ENCODE measurements at places on chromosomes 12 and 14.

GRCh38 chr12:89370850-89371249 lies 18.5 kb upstream of the DUSP6 start:
- DNase-seq: no peak

DNA sequence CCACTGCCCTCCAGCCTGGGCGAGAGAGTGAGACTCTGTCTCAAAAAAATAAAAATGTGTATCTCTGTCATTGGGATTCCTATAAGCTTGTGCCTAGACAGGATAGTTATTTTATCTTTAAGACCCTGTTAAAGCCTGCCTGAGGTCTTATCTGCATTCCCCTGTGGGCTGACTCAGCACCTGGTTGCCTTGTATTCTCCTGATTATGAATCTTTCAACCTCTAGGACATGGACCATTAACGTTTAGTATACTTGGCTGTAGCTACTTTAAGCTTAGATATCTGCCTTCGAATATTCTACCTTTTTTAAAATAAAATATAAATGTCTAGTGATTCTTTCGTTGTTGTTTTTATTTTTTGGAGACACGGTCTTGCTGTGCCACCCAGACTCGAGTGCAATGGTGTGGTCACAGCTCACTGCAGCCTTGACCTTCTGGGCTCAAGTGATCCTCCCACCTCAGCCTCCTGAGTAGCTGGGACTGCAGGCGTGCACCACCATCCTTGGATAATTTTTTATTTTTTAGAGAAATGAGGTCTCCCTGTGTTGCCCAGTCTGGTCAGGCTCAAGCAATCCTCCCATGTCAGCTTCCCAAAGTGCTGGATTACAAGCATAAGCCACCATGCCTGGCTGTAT lies 41.3 kb downstream of the RESF1 start:
- DNase-seq: no peak

- DNase-seq: no peak
Observed at GRCh38 chr12:51692016-51692415, 101.0 kb downstream of the SCN8A start.

- DNase-seq: no peak
Observed at GRCh38 chr14:55893705-55894104, 224.5 kb upstream of the PELI2 start.

- DNase-seq: no peak
Observed at GRCh38 chr14:93716002-93716745, 72.1 kb downstream of the PRIMA1 start.

DNA sequence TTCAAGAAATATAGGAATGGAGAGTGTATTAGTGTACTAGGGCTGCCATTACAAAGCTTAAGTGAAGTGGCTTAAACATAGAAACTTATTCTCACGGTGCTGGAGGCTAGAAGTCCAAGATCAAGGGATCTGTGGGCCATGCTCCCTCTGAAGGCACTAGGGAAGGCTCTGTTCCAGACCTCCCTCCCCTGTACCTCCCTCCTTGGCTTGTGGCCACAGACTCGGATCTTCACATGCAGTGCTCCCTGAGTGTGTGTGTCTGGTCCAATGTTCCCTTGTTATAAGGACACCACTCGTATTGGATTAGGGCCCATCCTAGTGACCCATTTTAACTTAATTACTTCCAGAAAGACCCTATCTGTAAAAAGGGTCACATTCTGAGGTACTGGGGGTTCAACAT lies 225.6 kb downstream of the VRK1 start:
- no peak for DNase-seq

DNA sequence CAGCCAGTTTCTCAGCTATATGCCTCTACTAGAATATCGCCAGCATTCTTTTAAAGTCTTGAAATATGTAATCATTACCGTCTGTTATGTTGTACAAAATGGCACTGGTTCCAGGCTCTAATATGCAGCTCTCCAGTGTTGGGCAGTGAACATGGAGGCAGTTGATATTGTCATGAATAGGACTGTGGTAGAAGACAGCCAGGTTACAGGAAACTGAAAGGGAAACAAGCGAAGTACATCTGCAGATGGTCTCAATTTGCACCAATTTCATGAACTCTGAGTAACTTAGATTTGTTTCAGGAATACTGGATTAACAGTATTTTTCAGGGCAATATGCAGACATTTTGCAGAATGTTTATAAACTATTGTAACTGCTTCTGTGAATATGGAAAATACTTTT lies 13.4 kb upstream of the KLHL42 start:
- no peak for DNase-seq

GRCh38 chr12:131765961-131766360 lies 55.1 kb downstream of the SFSWAP start:
- no peak for DNase-seq

- DNase-seq: no peak
Observed at GRCh38 chr14:89851106-89851505, 103.4 kb downstream of the EFCAB11 start.

- DNase-seq: peak; percentile 65
Observed at GRCh38 chr12:108381787-108382436, 42.8 kb upstream of the CMKLR1 start.

- DNase-seq: peak; percentile 12
Observed at GRCh38 chr12:32435921-32436705, 36.8 kb downstream of the FGD4 start.

GRCh38 chr14:102150083-102150482 lies 10.4 kb downstream of the WDR20 start:
- DNase-seq: no peak

DNA sequence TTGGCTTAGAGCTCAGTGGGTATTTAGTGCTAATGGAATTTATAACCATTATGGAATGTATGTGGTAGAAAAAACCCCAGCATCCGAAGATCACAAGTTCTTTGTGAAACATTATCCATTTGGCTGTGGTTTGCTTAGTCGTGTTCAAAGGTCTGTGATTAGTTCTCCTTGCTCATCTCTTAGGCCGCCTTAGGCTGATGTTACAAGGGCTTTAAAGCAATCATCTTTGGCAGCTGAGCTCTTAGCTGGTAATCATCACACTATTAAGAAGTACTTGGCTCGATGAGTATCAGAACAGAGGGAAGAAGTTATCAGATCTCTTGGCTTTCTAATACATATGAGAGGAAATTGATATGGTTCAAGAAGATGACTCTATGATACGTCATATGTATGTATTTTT lies 124.1 kb upstream of the E2F7 start:
- DNase-seq: peak; percentile 41

DNA sequence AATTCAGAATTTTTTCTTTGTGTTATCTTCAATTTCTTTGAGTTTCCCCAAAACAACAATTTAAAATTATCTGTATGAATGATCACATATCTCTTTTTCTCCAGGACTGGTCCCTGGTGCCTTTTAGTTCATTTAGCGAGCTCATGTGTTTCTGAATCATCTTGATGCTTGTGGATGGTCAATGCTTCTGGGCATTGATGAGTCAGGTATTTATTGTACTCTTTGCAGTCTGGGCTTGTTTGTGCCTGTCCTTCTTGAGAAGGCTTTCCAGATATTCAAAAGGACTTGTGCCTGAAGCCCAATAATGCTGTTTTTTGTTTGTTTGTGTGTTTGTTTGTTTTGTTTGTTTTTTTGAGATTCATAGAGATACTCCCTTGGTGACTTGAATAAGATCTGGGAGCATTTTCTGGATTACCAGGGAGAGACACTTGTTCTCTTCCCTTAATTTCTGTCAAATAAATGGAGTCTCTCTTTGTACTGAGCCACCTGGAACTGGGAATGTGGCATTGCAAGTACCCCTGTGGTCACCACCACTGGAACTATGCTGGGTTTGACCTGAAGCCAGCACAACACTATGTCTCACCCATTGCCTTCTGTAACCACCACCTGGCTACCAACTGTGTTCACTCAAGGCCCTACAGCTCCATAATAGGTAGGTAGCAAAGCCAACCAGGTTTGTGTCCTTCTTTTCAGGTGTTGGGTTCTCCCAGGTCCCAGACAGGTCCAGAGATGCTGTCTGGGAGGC lies 56.3 kb downstream of the SLC6A15 start:
- DNase-seq: no peak

- DNase-seq: peak; percentile 70
Observed at GRCh38 chr12:71710276-71711125, 24.6 kb downstream of the TMEM19 start.

GRCh38 chr12:59570145-59570544 lies 25.7 kb upstream of the SLC16A7 start:
- DNase-seq: peak; percentile 9

DNA sequence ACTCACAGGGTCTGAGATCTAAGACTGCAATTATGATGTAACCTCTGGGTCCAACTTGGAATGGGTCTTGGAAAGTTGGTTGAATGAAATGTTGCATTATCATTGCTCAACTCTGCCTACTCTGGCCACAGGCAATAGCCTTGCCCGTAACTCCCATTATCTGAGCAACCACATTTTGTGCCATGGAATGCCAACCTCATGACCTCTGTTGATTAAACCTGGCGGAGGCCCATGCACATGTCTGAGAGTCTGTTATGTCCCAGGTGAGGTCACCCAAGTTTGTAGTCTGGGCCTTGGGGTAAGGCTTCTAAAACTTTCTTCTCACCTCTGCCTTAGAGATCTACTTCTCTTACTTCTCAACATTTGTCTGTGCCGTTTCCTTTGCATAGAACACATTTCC lies 140.9 kb downstream of the TBX5 start:
- no peak for DNase-seq

- DNase-seq: no peak
Observed at GRCh38 chr12:104994336-104994735, 8.2 kb downstream of the NOPCHAP1 start.

- DNase-seq: peak; percentile 63
Observed at GRCh38 chr12:123971770-123972456, 718 bp downstream of the CCDC92 start.

GRCh38 chr14:102949062-102949800 lies 26.8 kb downstream of the AMN start:
- no peak for DNase-seq

DNA sequence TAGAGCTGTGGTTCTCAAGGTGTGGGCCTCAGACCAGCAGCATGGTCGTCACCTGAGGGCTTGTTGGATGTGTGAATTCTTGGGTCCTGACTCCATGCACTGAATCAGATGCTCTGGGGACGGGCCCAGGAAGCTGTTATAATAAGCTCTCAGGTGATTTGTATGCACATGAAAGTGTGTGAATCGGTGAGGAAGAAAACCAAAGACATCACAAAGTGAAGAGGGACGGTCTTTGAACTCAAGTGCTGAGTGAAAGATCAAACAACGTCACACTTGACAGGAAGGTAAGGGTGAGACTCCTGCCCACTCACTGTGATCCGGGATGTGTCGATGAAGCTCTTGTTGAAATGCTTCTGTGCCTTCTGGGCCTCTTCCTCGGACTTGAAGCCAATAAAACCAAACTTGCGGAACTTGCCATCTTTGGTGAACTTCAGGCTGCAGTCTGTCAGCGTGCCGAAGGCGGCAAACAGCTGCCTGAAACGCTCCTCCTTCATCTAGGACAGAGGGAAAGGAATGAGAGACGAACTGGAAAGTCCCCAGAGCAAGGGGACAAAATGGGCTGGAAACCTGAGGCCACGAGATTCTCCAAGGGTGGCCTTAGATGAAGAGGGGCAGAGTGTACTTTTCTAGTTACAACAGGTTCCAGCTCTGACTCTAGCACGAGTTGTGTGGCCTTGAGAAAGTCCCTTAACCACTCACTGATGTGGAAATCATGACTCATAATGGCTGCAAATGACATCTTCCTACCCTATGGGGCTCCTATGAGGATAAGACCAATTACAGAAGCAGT lies 4.0 kb downstream of the RBM19 start:
- DNase-seq: peak; percentile 27

DNA sequence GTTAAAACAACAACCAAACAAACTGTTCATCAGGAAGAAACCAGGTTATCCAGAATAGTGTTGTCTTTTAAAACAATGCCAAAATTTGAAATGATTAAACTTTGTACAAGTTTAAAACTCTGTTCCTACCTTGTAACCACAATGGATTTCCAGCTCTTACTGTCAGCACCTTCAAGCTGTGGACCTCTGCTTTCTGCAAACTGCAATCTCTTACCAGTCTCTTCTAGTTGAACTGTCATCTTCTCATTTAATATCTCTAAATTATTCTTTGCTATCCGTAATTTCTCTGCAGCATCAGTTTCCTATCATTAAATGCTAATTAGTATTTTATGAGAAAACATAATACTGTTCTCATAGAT lies 29.5 kb upstream of the C12orf50 start:
- no peak for DNase-seq

DNA sequence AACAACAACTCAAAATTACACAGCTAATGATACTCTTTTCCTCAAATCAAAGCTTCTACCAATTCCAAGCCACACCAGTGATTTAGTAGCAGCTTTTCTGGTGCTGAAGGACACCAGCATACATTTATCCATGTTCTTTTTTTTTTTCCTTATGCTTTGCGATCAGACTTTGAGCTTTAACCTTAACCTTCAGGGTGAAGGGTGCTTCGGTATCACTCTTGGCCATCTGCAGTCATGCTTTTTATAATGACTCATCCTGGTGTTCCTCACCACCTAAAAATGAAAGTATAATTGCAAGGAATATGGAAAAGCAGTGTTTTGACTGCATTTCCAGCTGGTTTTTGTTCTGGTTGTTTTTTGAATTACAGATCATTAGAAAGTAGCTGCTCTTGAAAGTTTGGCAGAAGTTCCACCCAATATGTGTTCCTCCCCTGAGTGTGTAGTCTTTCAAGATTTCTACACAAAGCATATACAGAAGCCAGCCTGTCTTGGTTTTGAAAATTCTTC lies 1.3 kb upstream of the SLC41A2 start:
- peak; percentile 70 for DNase-seq

DNA sequence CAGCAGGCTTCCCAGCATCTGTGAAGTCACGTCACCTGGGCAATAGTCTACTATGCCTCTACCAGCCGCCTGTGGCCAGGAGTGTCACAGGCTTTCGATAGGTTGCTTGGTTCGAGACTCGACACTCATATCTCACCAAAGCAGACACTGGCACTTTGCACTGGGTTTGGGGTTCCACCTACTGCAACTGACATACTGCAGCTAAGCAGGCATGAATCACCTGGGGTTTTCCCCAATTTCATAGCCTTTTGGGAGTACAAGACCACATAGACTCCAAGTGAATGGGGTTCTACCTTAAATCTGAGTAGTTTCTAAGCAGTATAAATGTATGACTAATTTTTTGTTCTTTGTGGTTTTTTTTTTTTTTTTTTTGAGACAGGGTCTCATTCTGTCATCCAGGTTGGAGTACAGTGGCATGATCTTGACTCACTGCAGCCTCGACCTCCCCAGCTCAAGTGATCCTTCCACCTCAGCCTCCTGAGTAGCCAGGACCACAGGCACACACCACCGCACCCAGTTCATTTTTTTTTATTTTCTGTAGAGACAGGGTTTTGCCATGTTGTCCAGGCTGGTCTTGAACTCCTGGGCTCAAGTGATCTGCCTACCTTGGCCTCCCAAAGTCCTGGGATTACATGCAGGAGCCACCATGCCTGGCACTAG lies 32.1 kb downstream of the DMAC2L start:
- no peak for DNase-seq

- no peak for DNase-seq
Observed at GRCh38 chr12:5807090-5807414, 138.0 kb downstream of the ANO2 start.

- no peak for DNase-seq
Observed at GRCh38 chr12:29980304-29980703, 196.6 kb upstream of the TMTC1 start.

DNA sequence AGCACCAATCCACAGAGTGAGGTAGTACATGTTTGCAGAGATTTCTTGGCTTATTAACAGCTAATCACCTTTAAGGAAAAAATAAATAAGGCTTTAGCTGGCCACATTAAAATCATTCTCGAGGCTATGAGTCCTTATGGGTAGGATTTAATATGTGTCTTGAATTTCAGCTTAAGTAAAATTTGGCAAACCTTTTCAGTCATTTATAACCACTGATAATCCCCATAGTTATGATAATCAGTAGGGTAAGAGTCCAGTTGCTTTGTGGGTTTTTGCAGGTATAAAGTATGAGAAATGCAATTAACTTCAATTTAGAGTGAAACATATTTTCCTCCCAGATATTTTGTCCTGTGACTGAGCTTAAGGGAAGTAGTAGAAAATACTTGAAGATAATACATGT lies 1458.9 kb upstream of the FLRT2 start:
- DNase-seq: no peak

Measured in adipocyte (in vitro differentiated cells).